NCI-H1105 (cell line): ENCODE measurements at places on chromosomes 11 and 22.

DNA sequence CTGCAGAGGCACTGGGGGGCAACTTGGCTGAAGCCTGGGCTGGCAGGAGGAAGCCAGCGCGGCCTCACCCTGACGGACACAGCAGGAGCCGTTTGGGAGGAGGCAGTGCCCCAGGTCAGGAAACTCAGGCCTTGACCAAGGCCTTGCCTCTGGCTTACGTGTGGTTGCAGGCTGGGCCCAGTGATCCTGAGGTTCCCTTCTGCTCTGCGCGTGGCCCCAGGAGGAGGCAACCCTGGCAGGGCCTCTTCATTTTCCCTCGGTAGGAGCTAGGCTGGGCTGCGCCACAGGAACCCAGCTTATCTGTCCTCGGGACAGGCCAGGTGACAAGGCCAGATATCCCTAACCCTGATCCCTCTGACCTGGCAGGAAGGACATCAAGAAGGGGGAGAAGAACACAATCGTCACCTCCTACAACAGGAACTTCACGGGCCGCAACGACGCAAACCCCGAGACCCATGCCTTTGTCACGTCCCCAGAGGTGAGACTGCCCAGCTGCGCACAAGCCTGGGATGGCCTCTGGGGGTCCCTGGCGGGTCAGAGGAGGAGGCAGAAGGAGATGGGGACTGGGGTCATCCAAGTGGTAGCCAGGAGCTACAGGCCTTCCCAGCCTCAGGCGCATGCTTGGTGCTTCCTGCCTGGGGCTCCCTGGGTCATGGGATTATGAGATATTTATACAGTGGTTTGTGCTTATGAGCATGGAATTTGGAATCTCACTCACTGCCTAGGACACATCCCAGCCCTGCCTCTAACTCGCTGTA, 20.6 kb downstream of the POLR3H start:
- no peak for DNase-seq

DNA sequence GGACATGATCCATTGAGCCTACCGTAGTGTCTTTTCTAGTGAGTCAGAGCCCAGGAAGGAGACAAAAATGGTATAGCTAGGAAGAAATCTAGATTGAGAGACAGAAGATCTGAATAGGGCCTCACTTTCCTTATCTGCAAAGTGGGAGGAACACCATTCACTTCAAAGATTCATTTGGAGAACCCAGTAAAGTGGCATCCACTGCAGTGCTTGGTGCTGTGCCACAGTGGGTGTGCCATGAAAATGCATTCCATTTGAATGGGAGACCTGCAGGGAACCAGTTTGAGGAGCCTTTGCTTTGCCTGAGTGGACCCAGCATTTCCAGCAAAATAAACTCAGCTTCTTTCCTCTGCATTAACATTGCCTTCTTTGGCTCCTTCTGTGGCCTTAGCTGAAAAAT, 470.5 kb upstream of the CADM1 start:
- DNase-seq: no peak

- DNase-seq: no peak
Measured at GRCh38 chr11:122690384-122690783, 34.9 kb downstream of the UBASH3B start.

DNA sequence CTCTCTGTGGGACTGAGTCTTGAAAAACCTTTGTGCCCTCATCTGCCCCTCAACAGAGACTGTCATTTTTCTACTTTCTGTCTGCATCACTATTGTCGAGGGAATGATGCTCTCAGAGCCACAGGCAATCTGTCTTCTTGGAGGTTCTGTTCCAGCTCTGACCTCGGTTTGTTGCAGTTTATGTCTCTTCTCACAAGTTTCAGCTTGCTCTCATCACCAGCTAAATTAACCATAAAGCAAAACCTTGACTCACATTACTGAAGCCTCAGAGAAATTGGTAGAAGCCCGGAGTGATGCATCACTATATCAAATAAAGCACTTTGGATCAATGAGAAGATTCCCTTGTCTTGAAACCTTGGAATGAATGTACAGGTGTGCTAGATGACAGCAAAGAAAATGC, 60.6 kb upstream of the BLID start:
- no peak for DNase-seq

DNA sequence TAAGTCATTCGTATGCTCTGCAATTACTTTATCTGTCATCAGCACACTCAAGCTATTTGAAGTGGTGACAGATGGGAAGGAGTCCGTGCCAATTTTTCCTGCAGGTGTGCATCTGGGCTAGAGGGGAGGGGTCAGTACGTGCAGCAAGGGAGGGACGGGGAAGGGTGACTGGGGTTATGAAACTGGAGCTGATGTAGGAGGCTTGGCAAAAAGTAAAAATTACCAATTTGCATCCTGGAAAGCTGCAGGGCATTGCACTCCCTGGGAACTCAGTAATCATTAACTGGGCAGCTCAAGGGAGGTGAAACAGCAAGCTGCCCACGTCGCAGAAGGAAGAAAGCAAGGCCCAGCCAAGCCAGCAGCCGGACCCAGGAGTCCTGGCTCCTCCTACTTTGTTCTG, 87.1 kb upstream of the TMEM45B start:
- DNase-seq: peak; percentile 100

DNA sequence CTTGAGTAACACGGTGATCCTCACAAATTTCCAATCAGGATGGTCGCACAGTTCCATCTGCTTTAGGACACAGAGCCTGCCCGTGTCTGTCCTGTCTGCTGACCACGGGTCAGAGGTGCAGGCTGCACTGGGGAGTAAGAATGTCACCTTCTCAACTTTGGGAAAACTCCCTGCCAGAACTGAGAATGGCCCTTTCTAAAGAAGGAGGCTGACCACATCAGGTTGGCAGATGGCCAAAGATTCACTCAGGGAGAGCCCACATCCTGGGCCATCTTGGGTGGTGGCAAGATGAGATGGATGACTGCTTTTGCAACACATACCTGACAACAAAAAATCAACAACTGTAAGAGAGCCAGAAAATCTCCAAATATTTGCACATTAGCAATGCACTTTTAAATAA, 101.9 kb downstream of the IGLL1 start:
- no peak for DNase-seq

DNA sequence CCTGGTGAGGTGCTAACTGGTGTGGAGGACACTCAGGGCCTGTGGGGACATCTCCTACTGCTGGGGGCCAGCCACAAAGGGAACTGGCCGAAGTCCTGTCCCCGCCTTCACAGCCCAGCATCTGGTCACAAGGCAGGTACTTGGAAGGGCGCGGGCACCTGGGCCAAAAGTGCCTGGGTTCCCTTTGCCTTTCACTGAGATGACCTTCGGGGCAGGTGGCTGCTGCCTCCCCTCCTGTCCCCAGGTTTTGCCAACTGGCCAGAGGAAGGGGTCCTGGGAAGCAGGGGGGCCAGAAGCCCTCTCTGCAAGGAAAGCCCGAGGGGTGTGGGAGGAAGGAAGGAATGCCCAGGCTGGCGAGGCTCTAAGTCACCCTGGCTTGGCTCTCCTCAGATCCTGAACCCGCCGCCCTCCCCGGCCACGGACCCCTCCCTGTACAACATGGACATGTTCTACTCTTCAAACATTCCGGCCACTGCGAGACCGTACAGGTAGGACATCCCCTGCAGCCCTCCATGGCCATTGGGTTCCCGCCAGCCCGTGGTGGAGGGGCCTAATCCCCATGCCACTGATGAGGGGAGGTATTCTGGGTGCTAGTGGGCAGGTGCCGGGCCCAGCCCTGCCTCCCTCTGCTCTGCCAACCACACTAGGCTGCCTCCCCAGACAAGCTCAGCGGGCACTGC, 14.4 kb upstream of the PPP6R3 start:
- no peak for DNase-seq

DNA sequence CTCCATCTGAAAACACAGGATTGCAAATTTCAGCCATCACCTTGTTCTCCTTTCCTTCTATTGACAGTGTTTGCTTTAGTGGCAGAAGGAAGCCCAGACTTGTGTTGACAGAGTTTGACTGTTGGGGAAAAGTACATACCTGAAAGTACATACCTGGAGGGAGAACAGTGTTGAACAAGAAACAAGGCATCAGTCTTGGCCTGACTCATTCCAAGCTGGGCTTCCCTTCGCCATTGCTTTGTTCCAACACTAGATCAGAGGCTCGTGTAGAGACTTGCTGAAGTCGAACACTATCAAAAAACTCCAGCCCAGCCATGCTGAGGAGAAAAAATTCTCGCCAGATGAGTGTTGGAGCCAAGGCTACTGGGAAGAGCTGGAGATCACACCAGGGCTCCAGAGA, 133.4 kb downstream of the BBOX1 start:
- no peak for DNase-seq

GRCh38 chr11:39741066-39741465, 1718.4 kb downstream of the LRRC4C start:
- DNase-seq: no peak

DNA sequence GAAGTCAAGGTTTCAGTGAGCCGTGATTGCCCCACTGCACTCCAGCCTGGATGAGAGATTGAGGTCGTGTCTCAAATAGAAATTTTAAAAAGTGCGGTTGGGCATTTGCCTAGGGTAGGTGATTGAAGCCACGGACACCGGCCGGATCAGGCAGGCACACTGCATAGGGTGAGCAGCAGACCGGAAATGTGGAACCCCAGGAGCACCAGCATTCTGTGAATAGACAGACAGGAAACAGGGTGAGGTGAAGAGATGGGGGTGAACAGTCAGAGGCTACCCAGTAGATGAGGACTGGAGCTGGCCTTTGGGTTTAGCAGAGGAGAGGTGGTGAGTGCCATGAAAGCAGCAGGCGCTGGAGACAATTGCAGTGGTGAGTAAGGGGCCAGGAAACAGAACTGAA, 43.5 kb downstream of the PPFIA1 start:
- DNase-seq: no peak

DNA sequence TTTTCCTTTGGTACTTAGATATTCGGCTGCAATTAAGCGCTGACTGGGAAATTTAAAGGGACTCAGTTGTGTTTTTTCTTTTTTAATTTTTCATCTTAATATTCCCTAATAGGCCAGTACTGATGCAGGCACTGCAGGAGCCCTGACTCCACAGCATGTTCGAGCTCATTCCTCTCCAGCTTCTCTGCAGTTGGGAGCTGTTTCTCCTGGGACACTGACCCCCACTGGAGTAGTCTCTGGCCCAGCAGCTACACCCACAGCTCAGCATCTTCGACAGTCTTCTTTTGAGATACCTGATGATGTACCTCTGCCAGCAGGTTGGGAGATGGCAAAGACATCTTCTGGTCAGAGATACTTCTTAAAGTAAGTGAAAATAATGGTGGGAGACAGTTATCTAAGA, 3.8 kb downstream of the YAP1 start:
- DNase-seq: no peak

- DNase-seq: no peak
Measured at GRCh38 chr22:19728271-19728670, 4.9 kb downstream of the GP1BB start.

- no peak for DNase-seq
Measured at GRCh38 chr11:109728056-109728455, 306.1 kb downstream of the C11orf87 start.

DNA sequence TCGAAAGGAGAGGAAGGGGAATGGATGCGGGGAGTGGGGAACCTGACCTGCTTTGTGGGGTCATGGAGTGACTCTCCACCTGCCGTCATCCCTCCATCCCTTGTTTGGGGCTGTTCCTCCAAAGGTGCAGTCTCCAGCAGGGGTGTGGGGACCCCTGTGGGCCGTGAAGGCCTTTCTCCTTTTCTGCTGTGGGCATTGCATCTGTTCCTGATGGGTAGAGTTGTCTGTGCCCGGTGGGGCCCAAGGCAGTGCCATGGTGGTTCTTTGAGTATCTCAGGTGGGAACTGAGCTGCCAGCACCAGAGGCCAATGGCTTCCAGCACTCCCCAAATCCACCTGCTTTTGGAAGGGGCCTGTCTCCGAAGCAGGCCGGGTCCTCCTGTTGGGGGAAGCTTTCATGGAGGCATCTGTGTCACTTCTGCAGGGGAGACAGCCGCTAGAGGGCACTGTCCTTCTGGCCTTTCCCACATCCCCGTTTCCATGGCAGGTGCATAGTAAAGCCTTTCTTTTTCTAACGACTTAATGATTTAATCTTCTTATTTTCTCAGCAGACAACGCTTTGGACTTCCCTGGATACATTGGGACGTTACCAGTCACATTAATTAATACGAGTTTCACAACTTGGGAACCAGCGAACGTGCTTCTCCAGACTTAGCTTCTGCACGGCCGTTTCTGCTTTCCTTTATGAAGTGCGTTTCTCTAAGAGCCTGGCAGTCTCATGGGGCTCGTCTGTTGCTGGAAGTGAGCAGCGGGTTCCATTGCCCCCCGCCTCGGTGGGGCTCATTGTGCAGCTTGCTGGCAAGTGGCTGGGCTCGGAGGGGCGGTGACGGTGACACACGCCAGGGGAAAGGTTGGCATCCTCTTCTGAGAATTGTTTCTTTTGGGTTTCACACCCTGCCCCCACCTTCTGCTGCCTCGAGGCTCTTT, 57.1 kb downstream of the PARVB start:
- DNase-seq: peak; percentile 57

DNA sequence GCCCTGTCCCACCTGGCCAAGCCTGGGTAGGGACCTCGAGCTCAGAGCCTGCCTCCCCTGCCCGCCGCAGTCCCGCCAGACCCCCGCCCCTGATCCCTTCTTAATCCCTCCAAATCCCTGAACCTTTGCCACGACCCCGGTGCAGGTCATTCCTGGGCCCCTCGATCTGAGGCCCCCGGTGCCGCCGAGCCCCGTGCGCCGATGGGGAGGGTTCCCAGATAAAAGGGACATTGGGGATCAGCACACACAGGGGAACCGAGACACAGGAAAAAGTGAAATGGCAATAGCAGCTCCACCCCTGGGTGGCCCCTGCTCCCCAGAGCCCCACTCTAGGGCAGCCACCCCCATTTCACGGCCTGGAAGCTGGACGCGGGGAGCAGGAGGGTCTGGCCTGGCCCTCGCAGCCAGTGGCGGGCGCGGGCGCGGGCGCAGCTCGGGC, 1.3 kb upstream of the WNT7B start:
- no peak for DNase-seq

DNA sequence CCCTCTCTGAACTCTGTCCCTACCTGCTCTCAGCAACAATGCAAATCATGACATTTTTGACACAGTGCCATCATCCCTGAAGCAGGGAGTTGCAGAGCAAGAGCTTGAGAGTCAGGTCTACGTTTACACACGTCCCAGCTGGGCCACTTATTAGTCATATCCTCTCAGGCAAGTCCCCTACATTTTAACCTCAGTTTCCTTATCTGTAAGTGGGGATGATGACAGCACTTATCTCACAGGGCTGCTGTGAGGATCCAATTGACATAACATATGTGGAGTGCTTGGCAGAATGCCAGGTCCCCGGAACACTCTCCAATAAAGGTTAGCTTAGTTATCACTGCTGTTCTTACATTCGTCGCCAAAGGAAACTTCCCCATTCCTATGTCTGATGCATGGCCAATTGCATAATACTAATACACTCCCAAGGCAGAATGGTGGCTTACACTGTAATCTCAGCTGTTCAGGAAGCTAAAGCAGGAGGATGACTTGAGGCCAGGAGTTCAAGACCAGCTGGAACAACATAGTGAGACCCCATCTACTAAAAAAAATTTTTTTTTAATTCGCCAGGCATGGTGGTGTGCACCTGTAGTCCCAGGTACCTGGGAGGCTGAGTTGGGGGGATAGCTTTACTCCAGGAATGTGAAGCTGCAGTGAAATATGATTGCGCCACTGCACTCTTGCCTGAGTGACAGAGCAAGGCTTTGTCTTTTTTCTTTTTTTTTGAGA, 16.6 kb downstream of the ASCC2 start:
- peak; percentile 39 for DNase-seq

- no peak for DNase-seq
Measured at GRCh38 chr11:128207861-128208321, 379.5 kb downstream of the ETS1 start.
